ENCODE measurements at places on chromosomes 3 and 15.

- no peak for DNase-seq
Measured at GRCh38 chr3:35616346-35616745, 23.0 kb upstream of the ARPP21 start.

DNA sequence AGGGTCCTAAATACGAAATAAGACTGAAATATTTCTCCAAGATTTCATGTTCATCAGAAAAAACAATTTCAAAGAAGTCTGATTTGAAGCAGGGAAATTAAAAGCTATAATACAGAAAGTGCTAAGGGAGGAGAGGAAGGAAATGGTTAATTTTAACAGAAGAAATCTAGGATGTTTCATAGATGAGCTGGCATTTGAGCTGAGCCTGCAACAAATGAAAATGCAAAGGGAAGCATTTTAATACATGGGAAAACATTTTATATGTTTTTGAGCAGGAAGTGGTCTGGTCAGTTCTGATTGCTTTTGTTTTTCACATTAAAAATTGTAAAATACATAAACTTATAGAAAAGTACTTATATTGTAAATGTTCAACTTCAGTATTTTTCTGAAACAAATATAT is 17.2 kb upstream of the RAP2B start:
- no peak for DNase-seq

DNA sequence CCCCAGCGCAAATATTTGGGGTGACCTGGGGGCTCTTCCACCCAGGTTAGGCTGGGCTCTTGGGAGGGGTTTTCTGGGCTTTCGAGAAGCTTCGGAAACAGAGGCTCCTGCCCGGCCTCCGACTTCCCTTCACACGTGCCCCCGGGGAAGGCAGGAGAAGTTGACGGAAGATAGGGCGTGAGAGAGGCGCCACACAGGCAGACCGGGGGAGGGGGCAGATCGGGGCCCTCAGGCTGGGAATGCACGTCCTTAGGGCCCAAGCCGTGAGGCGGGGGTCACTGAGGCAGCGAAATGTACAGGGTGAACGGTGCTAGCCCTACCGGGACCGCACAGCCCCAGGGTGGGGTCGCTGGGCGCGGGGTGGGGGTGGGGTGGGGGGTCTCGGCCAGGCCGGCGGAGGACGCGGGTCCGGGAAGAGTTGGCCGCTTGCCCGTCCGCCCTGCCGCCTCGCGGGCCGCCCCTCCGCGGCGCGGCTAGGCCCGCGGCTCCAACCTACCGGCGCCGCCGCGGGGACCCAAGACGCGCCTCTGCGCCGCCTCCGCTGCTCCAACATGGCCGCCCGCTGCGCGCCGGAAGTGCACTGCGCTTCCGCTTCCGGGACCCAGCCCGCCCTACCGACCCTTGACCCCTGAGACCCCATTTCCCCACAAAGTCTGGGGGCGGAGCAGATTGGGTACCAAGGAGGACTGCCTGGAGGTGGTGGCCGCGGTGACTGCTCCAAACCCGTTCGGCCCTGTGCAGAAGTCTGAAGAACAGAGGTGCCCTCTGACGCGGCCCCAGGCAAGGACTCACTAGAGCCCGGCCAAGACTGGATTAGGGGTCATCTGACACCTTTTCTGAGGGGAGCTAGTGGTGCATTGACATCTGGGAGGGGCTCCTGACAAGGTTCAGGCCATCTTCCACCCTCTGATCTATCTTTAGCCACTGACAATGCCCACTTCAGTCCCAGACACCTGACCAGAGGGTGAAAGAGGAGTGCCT is at the start of gene CCDC71:
Gene CCDC71 (minus strand): TSS at position 561 of the 981 bp plus-strand sequence. CDS start 2,123 bp downstream, outside the sequence.
- DNase-seq = peak; percentile 44

DNA sequence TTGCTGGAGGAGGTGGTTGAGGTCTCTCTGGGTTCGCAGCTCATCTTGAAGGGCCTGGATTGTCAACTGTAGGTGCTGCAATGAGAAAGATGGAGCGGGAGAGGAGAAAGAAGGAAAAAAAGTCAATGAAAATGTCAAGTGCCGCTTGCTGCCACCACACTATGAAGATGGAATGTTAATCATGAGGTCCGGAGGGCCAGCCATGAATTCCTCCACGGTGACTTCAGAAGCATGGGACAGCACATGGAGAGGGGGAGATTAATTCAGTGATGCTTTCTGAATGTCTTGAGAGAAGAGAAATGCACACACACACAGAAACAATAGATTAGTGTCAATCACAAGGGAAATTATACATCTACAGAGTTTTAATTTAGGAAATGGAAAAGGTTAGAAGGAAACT is 171.9 kb downstream of the ERC2 start:
- DNase-seq = no peak

DNA sequence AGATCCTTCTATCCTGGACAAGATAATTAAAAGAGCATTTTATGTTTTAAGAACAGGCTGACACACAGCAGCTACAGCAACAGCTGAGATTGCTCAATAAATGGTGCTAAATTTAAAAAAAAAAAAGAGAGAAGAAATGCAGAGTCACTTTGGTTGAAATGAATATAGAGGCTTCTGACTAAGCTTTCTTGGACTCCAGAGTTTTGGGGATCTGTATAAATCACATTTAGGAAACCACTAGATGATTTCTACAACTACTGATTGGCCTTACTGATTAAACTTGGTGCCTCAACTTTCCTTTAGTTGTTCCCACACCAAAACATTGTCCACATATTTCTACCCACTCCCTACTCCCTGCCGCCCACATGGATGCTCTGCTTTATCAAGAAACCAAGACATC is 132.9 kb upstream of the ZBTB20 start:
- no peak for DNase-seq

All from T-helper 1 cell (primary cell).